ENCODE measurements at places on chromosomes 16 and 17.

DNA sequence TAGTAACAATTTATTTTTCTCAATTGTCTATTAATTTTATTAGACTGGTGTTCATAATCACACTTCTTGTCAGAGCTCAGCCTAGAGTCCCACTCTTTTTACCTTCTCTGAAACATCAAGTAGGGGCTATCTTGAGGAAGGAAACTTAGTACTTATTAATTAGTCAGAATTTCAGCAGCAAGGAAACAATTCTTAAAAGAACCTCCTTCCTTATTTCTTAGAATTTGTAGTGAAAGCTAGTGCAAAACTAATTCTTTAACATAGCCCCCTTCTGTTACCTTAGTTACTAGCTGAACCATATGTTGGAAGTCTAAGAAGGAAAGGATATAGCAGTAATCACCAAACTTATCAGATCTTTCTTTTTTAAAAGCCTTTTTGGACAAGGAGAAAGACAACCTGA is 35.2 kb downstream of the MAP2K4 start:
- H3K27ac ChIP-seq = no peak overlapping the region
- H3K4me3 ChIP-seq = no peak overlapping the region
- no peak for DNase-seq
- H3K4me1 ChIP-seq = peaks cover 4% of the 10 kb centered on the region
- H3K36me3 ChIP-seq = no peaks in the 10 kb centered on the region

GRCh38 chr16:9859701-9860327 is 322.4 kb downstream of the GRIN2A start:
- no peak overlapping the region for H3K27ac ChIP-seq
- no peaks in the 10 kb centered on the region for H3K36me3 ChIP-seq
- no peak for DNase-seq

DNA sequence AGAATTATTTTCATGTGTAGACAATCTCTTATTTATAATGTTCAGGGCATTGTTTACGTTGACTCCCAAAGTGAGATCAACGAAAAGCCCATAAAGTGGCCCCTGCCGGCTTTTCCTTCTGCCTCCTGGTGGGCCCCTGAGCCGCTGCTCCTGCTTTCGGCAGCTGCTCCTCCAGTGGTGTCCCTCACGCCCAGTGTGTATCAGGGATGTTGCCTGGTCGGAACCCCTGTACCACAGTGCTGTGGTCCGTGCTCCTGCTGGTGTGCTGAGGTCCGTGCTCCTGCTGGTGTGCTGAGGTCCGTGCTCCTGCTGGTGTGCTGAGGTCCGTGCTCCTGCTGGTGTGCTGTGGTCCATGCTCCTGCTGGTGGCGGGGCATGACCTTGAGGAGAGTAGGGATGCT is 107.6 kb downstream of the BANP start:
- no peak overlapping the region for H3K27ac ChIP-seq
- DNase-seq = no peak
- H3K36me3 ChIP-seq = peaks cover 52% of the 10 kb centered on the region
- no peak overlapping the region for H3K4me3 ChIP-seq
- H3K27me3 ChIP-seq = no peaks in the 10 kb centered on the region
- peaks cover 8% of the 10 kb centered on the region for H3K4me1 ChIP-seq

DNA sequence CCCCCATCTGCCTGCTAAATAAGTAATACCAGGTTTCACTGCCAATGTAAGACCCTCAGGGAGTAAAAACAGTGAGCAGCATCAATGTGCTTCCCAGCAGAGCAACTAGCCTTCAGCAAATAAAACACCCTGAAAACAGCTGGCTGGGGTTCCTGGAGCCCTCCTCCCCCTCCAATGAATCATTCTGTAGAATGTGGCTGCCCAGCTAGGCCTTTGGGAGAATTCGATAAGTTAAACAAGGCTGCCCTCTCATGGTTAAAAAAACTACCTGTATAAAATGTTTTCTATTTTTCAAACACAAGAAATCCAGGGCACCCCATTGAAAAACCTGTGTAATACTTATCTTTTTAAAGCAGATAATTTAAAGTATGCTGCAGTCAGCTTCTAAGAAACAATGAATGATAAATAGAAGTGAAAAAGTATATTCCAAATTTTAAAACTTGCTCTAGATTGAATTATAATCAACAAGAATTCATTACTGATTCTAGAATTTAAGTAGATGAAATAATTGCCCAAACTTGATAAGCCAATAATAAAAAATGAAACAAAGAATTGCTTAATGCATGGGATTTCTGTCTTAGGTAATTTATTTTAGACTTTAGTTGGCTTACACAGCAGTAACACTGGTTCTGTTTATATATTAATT is 9.4 kb upstream of the TOM1L1 start:
- H3K4me3 ChIP-seq = no peak overlapping the region
- no peak overlapping the region for H3K27ac ChIP-seq
- no peak for DNase-seq
- H3K4me1 ChIP-seq = no peaks in the 10 kb centered on the region
- H3K36me3 ChIP-seq = no peaks in the 10 kb centered on the region

- no peak overlapping the region for H3K4me3 ChIP-seq
- no peak overlapping the region for H3K27ac ChIP-seq
- H3K4me1 ChIP-seq = no peaks in the 10 kb centered on the region
- no peaks in the 10 kb centered on the region for H3K27me3 ChIP-seq
These were observed 33.7 kb upstream of the GSG1L start for GRCh38 chr16:28096983-28097899.

- H3K27me3 ChIP-seq = no peaks in the 10 kb centered on the region
- no peak for DNase-seq
- H3K27ac ChIP-seq = no peak overlapping the region
- H3K36me3 ChIP-seq = no peaks in the 10 kb centered on the region
- H3K4me3 ChIP-seq = no peak overlapping the region
- H3K4me1 ChIP-seq = no peaks in the 10 kb centered on the region
These were observed 954.7 kb upstream of the RBFOX1 start for GRCh38 chr16:6377956-6378355.

DNA sequence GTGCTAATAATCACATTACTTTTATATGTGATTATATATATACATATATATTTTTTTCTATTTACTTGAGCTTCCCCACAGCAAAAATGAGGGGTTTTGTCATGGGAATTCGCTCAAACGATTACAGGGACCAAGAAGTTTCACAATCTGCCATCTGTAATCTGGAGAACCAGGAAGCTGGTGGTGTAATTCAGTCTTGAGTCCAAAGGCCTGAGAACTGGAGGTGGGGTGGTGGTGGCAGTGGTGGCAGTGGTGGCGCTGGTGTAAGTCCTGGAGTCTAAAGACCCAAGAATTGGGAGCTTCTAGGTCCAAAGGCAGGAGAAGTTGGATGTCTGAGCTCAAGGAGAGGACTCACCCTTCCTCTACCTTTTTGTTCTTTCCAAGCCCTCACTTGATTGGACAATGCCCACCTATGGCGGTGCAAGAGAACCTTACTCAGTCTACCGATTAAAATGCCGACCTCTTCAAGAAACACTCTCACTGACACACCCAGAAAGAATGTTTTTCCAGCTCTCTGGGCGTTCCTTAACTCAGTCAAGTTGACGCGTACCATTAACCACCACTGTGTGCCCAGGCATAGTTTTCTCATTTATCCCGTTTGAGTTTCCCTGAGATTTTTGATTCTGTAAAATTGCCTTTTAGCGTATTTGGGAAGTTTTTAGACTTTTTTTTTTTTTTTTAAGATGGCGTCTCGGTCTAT is 31.9 kb downstream of the POLR2A start:
- no peaks in the 10 kb centered on the region for H3K27me3 ChIP-seq
- H3K4me3 ChIP-seq = no peak overlapping the region
- DNase-seq = no peak
- peaks cover 3% of the 10 kb centered on the region for H3K4me1 ChIP-seq
- peaks cover 35% of the 10 kb centered on the region for H3K36me3 ChIP-seq

DNA sequence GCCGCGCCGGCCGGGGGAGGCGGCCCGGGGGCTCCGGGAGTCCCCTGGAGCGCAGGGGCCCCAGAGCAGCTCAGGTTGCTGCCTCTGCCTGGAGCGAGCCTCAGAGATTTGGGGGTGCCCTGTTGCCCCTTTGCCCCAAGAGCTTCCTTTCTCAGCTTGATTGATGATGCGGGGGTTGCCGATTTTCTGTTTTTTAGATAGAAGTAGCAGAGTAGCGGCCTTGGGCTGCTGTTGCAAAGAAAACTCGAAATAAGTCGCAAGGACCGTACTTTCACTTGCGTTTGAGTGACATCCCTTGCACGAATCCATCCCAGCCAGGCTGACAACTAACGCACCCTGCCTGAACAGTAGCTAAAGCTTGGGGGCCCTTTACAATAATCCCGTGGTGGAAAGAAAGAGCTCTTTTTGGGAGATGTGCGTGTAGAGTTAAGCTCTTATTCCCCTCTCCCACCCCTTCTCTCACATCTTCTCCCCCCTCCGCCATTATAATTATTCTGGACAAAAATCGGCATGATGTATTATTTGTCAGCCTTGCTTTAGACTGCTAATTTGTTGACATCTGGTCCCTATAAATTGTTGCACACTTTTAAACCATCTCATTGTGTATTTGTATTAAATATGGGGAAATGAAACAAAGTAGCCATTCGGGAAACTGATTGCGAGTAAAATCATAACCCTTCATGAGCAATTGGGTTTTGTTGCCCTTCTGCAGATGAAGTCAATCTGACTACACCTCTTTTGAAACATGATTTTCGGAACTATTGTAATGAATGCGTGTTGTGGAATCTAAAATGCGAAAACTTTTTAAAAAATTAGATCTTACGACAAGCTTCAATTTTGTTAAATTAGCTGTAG is 873 bp downstream of the USP10 start:
- peak overlapping the region; percentile 86 for H3K27ac ChIP-seq
- peaks cover 43% of the 10 kb centered on the region for H3K4me1 ChIP-seq
- H3K4me3 ChIP-seq = peak overlapping the region; percentile 81
- H3K36me3 ChIP-seq = no peaks in the 10 kb centered on the region

GRCh38 chr16:1435921-1436697 is 5.2 kb downstream of the PERCC1 start:
- H3K4me1 ChIP-seq = no peaks in the 10 kb centered on the region
- no peaks in the 10 kb centered on the region for H3K27me3 ChIP-seq
- no peak overlapping the region for H3K4me3 ChIP-seq
- no peak for DNase-seq
- H3K36me3 ChIP-seq = no peaks in the 10 kb centered on the region

GRCh38 chr17:29177871-29178749 is 2.1 kb downstream of the MYO18A start:
- H3K27ac ChIP-seq = peak overlapping the region; percentile 91
- H3K36me3 ChIP-seq = no peaks in the 10 kb centered on the region
- no peaks in the 10 kb centered on the region for H3K27me3 ChIP-seq
- H3K4me3 ChIP-seq = no peak overlapping the region

GRCh38 chr17:44444735-44445105 is 55.3 kb upstream of the ITGA2B start:
- H3K4me3 ChIP-seq = no peak overlapping the region
- no peak for DNase-seq
- H3K27ac ChIP-seq = no peak overlapping the region
- no peaks in the 10 kb centered on the region for H3K27me3 ChIP-seq
- H3K4me1 ChIP-seq = peaks cover 15% of the 10 kb centered on the region
